ENCODE measurements at places on chromosomes 2 and 18. TPM values are rescaled to one million over a fixed set of nuclear protein-coding genes. Genes with fewer than 3 reads are reported as not detected.
A peak's percentile ranks its signal among the peaks of the same experiment; 100 is the strongest.

Gene ADGRF3
- total RNA-seq, result 2.3 TPM

Gene CYS1
- total RNA-seq, result 0.40 TPM

Gene UGT1A3
- total RNA-seq, result not detected

Gene CYP26B1
- not detected for total RNA-seq

Gene C2orf80
- total RNA-seq, result not detected

- peaks cover 1% of the 10 kb centered on the region for H3K4me1 ChIP-seq
- no peak for DNase-seq
- H3K4me3 ChIP-seq, result no peak overlapping the region
- H3K27me3 ChIP-seq, result no peaks in the 10 kb centered on the region
- no peak overlapping the region for H3K27ac ChIP-seq
These were observed 31.2 kb upstream of the HPCAL1 start for GRCh38 chr2:10271509-10271908.

- no peak overlapping the region for H3K4me3 ChIP-seq
- H3K27me3 ChIP-seq, result no peaks in the 10 kb centered on the region
- H3K27ac ChIP-seq, result no peak overlapping the region
- H3K36me3 ChIP-seq, result no peaks in the 10 kb centered on the region
These were observed 278.5 kb upstream of the RGPD4 start for GRCh38 chr2:107548216-107548615.

GRCh38 chr2:3145471-3146021 lies 232.1 kb downstream of the EIPR1 start:
- H3K36me3 ChIP-seq, result no peaks in the 10 kb centered on the region
- no peaks in the 10 kb centered on the region for H3K4me1 ChIP-seq
- no peak overlapping the region for H3K27ac ChIP-seq
- no peak for DNase-seq
- no peak overlapping the region for H3K4me3 ChIP-seq
- no peaks in the 10 kb centered on the region for H3K27me3 ChIP-seq

DNA sequence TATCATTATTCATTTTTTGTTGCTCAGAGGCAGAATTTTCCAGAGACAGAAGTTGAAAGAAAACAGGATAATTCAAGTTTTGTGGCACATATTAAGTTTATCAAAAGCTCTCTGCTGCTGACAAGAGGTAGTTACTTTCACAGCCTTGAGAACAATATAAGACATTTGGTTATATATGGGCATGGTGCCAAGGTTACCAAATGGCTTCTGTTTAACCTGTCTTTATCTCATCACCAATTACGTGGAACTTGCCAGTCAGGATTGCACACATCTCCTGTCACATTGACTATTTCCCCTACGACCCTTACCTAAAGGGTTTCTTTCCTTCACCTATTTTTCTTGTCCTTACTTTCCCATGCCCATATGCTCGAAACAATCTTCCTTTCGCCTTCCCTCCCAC lies 35.9 kb downstream of the KLF7 start:
- peaks cover 26% of the 10 kb centered on the region for H3K4me1 ChIP-seq
- no peak for DNase-seq
- no peaks in the 10 kb centered on the region for H3K27me3 ChIP-seq
- H3K4me3 ChIP-seq, result no peak overlapping the region
- no peak overlapping the region for H3K27ac ChIP-seq

- H3K36me3 ChIP-seq, result no peaks in the 10 kb centered on the region
- H3K27ac ChIP-seq, result no peak overlapping the region
These were observed 164.3 kb downstream of the LTBP1 start for GRCh38 chr2:33111002-33111446.

- H3K4me3 ChIP-seq, result no peak overlapping the region
- no peaks in the 10 kb centered on the region for H3K36me3 ChIP-seq
- DNase-seq, result no peak
- no peak overlapping the region for H3K27ac ChIP-seq
These were observed 4.4 kb downstream of the ADRA2B start for GRCh38 chr2:96111823-96112500.

DNA sequence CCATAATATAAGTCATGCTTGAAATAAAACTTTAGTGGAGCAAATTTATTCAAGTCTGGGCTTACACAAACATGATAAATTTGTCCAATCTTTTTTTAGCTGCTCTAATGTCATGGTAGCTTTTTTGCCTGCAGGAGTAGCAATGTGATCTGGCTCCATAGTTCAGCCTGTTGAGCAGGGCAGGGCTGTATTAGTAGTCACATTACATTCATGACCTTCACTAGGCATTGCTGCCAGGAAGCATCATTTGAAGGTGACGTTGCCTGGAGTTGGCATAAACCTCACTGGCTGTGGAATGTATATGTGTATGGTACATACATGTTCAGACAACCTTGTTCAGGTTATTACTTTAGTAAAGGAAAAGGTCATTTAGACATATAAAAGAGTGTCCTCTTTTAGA lies 76.6 kb downstream of the CCDC85A start:
- no peak overlapping the region for H3K4me3 ChIP-seq
- H3K36me3 ChIP-seq, result no peaks in the 10 kb centered on the region
- no peaks in the 10 kb centered on the region for H3K4me1 ChIP-seq
- H3K27me3 ChIP-seq, result no peaks in the 10 kb centered on the region
- no peak for DNase-seq
- H3K27ac ChIP-seq, result no peak overlapping the region

- no peaks in the 10 kb centered on the region for H3K36me3 ChIP-seq
- H3K4me3 ChIP-seq, result no peak overlapping the region
- no peaks in the 10 kb centered on the region for H3K4me1 ChIP-seq
- H3K27me3 ChIP-seq, result no peaks in the 10 kb centered on the region
- H3K27ac ChIP-seq, result no peak overlapping the region
These were observed 28.0 kb upstream of the DSG3 start for GRCh38 chr18:31419457-31419932.

DNA sequence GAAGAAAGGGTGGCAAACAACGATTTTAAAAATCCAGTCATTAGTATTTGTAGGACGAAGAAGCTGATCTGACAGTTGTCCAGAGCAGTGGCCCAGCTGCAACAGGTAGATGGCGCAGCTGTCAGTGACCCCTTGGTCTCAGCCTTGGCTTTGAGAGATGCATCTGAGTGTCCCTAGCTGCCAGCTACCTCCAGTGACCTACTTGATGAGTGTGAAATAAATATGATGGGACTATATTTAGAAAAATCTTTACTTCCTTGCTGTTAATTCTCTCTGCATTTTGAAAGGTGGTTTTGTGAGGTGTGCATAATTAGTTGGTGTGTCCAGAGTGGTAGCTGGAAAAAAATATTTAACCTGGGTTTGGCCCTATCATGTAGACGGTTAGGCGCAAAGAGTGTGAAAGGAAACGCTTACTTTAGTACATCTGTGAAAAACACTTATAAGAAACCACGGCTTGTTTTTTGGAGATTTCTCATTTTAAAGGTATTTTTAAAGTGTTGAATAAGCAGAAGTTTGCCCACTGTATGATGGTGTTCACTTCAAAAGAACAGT lies 963 bp downstream of the INPP1 start:
- peaks cover 24% of the 10 kb centered on the region for H3K4me1 ChIP-seq
- peaks cover 4% of the 10 kb centered on the region for H3K27me3 ChIP-seq
- H3K27ac ChIP-seq, result peak overlapping the region; percentile 50
- peaks cover 4% of the 10 kb centered on the region for H3K36me3 ChIP-seq

DNA sequence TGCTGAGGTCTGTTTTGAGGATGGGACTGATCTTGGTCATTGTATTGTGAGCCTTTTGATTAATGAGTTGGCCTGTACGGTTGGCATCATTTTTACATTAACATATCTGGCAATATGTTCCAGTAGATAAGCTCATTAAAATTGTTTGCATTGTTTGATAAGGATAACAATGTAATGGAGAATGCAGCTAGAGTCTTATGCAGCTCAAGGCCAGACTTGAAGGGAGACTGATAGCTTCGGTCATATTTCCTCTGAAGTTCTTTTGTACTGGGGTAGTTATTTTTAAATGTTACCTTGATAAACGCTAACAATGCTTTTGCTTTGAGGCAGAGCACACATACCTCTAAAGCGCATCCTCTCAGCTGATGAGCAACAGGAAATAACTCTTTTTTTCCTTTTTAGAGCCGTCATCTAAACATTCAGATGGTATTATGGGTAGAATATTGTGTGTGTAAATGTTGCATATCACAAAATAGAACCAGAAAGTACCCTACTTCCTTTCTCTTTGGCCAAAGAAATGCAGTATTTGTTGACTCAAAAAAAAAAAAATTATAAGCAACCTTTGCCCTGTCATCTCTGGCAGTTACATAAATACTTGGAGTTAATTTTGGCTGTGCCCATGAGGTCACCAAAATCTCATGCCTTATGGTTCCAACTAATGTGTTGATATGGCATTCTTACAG lies 1.3 kb downstream of the MAPRE2 start:
- peaks cover 7% of the 10 kb centered on the region for H3K36me3 ChIP-seq
- H3K4me3 ChIP-seq, result peak overlapping the region; percentile 92
- no peak for DNase-seq
- peak overlapping the region; percentile 88 for H3K27ac ChIP-seq

DNA sequence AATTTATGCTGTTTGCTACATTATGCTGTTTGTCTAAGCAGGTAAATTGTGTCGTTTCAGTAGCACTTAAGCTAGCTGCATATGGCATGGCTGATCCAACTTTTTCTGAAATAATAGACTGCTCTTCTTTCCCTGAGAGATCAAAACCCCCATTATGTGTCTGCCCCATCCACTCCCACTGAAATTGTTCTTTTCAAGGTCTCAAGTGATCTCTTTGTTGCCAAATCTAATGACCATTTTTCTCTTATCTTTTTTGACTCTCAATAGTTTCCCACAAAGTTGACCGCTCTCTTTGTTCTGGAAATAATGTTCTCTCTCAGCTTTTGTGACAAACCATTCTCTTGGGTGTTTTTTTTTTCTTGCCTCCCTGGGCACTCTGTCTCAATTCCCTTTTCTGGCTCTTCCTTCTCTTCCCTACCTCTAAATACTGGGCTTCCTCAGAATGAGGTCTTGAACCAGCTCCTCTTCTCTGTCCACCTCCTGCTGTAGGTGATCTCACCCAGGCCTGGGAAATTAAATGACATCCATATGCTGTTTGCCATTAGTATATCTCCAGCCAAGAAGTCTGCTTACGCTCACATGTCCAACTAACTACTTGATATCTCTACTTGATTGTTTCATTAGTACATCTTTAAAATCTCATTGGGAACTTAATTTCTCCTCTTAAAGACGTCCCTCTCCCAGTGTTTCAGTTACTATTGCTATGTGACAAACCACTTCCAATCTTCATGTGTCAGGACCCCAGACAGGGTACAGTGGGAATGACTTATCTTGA lies 107.3 kb upstream of the TLK1 start:
- no peak overlapping the region for H3K27ac ChIP-seq
- no peaks in the 10 kb centered on the region for H3K4me1 ChIP-seq
- peaks cover 2% of the 10 kb centered on the region for H3K36me3 ChIP-seq
- no peaks in the 10 kb centered on the region for H3K27me3 ChIP-seq
- no peak for DNase-seq

DNA sequence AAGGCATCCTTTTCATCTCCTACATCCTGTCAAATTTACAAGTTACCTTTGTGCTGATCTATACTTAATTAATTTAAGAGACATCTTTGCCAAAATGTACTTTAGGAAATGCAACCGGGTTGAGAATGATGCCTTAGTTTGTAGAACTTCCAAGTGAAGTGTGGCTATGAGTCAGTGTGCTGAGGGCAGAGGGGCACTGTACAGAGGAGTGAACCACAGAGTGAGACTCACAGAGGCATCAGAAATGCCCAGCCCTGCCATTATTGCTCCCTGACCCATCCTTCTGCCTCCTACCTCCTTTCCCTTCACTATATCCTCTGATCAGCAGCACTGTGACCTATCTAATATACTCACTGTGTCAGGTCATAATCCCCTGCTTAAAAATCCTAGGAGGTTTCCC lies 320.1 kb downstream of the LRRTM1 start:
- no peak overlapping the region for H3K27ac ChIP-seq
- H3K4me3 ChIP-seq, result no peak overlapping the region
- no peaks in the 10 kb centered on the region for H3K27me3 ChIP-seq
- H3K4me1 ChIP-seq, result no peaks in the 10 kb centered on the region

- H3K27me3 ChIP-seq, result no peaks in the 10 kb centered on the region
- H3K4me3 ChIP-seq, result no peak overlapping the region
- peak overlapping the region; percentile 4 for H3K27ac ChIP-seq
- DNase-seq, result peak; percentile 17
- H3K36me3 ChIP-seq, result peaks cover 4% of the 10 kb centered on the region
These were observed 253.7 kb downstream of the DYM start for GRCh38 chr18:49206717-49207116.

GRCh38 chr2:189799531-189799930 lies 15.3 kb downstream of the PMS1 start:
- no peak overlapping the region for H3K27ac ChIP-seq
- peaks cover 24% of the 10 kb centered on the region for H3K36me3 ChIP-seq
- DNase-seq, result no peak
- H3K27me3 ChIP-seq, result no peaks in the 10 kb centered on the region
- H3K4me1 ChIP-seq, result peaks cover 5% of the 10 kb centered on the region
- H3K4me3 ChIP-seq, result no peak overlapping the region

- no peak overlapping the region for H3K27ac ChIP-seq
- no peak for DNase-seq
- H3K4me1 ChIP-seq, result peaks cover 6% of the 10 kb centered on the region
- no peak overlapping the region for H3K4me3 ChIP-seq
These were observed 38.4 kb upstream of the ID2 start for GRCh38 chr2:8643250-8643995.

GRCh38 chr2:128390991-128391630 lies 72.4 kb upstream of the HS6ST1 start:
- no peak for DNase-seq
- H3K27ac ChIP-seq, result no peak overlapping the region
- peaks cover 5% of the 10 kb centered on the region for H3K27me3 ChIP-seq
- H3K4me1 ChIP-seq, result no peaks in the 10 kb centered on the region

DNA sequence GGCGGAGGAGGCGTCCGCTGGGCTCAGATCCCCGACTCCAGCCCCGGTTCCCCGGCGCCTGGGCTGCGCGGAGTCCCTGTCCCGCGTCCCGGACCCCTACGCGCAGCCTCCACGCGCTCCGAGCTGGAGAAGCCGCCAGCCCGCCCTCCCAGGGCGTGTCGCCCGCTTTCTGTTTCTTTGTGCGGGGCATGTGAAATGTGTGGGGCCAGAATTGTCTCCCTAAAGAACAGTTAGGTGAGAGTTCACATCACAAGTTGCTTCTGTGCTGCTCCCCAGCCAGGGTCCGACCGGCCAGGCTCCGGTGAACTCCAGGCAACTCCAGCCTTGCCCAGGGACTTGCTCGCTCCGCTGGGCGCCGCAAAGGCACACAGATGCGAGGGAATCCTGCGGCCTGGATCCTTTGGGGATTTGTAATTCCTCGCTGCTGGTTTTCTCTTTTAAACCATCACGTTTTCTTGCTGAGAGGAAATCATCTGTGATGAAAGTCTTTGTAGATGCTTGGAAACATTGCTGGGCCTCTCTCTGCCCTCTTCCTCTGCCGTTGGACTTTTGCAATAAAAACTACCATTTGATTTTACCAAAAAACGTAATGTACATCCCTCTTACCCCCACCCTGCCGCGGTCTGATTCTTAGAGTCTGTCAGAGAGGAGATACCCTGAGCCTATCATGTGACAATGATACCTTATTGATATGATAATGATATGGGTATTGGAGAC lies 631 bp downstream of the GYPC start:
- DNase-seq, result peak; percentile 55
- H3K4me3 ChIP-seq, result peak overlapping the region; percentile 85
- peaks cover 33% of the 10 kb centered on the region for H3K36me3 ChIP-seq
- no peaks in the 10 kb centered on the region for H3K27me3 ChIP-seq
- H3K27ac ChIP-seq, result peak overlapping the region; percentile 93

DNA sequence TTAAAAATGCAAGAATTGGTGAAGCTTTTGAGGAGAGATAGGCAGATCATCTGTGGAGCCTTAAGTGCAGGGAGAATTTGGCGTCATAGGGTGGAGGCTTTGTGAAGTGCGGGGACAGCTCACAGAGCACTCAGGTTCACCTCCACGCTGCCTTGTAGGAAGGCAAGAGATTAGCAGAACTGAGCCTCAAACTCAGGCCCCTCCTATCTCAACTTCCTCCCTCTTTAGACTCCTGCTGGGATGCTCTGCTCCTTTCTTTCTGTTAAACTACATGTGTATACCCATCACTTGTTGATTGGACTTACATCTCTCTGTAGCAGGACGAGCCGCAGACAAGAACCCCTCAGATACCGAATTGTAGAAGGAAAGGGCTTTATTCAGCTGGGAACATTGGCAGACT lies 422.2 kb downstream of the SETBP1 start:
- H3K4me3 ChIP-seq, result no peak overlapping the region
- peaks cover 3% of the 10 kb centered on the region for H3K27me3 ChIP-seq
- H3K4me1 ChIP-seq, result peaks cover 5% of the 10 kb centered on the region

All from activated CD4-positive, alpha-beta memory T cell treated with anti-CD3 and anti-CD28 coated beads, Interleukin-2, amount 10 ng/mL, durations not matched to agents 7 days and 5 days (primary cell).